Muscle of leg (tissue), 16 donors: ENCODE measurements at places on chromosomes 3 and 15. TPM values are rescaled to one million over a fixed set of nuclear protein-coding genes. Genes with fewer than 3 reads are reported as not detected.

The IQCF5 gene
- total RNA-seq: not detected

DNA sequence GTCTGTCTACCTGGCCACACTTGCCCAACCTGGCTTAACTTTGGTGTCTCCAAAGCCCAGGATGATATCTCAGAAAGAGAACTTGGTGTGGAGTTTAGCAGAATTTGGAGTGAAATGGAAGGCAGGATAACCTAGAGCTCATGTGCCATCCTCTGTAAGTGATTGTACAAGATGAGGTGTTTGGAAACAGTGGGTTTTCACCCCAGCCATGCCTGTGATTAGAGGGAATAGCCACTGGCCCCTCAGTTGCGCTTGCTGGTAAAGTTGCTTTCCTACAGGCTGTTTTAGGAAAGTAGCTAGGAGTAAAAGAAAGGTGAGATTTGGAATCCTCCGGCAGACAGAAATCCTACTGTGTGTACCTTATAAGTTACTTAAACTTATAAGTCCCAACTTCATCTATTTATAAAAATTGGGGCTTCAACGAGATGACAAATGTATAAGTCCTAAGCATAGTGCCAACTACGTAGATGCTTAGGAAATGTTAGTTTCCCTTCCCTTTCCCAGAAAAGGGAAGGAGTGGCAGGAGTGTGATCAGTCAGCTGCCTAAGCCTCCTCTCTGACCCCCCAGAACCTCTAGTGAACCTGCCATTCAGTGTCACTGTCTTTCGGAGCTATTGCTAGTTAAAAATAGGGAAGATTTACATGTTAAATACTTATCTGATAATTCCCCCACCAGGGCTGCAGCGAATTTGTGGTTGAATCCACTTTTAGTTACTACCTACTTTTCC is 13.4 kb upstream of the BMF start:
- peak; percentile 71 for DNase-seq

- DNase-seq: peak; percentile 60
These were observed 87.7 kb upstream of the DCLK3 start for GRCh38 chr3:36852071-36852470.

GRCh38 chr3:73401616-73402279 is 223.0 kb downstream of the PDZRN3 start:
- DNase-seq: peak; percentile 53

- no peak for DNase-seq
These were observed 9.1 kb downstream of the VPS8 start for GRCh38 chr3:184821034-184821433.

GRCh38 chr3:138049157-138049919 is 39.4 kb downstream of the CLDN18 start:
- DNase-seq: no peak
